ENCODE measurements at places on chromosomes 3 and 15.

DNA sequence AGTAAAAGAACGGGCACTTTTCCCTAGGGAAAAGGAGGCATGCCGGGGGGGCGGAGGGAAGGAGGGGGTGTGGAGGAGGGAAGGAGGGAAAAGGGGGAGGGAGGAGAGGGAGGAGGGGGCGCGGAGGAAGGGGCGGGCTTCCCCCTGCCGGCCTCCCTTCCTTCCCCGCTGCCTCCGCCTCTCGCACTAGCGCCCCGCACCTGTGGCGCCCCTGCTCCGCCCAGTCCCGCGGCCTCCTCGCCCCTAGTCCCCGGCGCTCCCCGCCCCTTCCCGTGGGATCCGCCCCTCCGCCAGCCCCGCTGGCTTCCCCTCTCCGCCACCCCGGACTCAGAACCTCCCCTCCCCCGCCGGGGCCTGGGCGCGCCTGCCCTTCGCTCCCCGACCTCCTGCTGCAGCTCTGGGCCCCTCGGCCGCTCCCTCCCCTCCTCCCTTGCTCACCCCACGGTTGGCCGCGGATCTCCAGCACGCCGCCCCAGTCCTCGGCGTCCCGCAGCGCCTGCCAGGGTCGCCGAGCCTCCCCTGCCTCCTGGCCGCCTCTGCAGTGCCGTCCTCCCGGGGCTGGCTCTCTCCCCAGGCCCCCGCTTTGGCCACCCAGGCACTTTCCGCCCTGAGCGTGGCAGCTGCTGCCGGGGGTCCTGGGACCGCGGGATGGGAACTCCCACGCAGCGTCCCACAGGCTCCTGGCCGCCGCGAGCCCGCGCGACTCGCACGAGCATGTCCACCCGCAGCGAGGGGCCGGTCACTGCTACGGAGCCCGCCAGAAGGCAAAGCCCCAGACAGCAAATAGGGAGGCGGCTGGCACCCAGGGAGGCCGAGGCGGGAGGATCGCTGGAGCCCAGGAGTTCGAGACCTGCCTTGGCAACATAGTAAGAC, 147.4 kb downstream of the TJP1 start:
- no peak overlapping the region for H3K27ac ChIP-seq
- no peaks in the 10 kb centered on the region for H3K36me3 ChIP-seq
- H3K27me3 ChIP-seq, result no peaks in the 10 kb centered on the region
- H3K4me1 ChIP-seq, result 0 out of 2 replicates have a peak, but pooled peaks cover 5% of the 10 kb centered on the region
- H3K4me3 ChIP-seq, result no peak overlapping the region

DNA sequence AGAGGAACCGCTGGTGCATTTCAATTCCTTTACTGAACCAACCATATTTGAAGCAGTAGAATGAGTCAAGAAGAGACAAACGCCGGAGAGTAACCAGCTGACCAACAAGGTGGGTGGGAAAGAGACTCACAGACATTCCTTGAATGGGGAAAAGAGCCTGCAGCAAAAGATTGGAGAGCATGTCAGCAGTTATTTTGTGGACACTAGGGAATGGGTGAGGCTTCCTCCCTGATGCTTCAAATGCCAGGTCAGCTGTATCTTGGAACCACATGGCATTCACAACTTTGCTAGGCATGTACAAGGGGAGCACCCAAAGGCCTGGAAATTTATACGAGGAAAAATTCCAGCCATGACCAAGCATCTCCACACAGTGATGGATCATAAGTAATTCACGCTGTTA, 29.9 kb upstream of the ZKSCAN7 start:
- no peak overlapping the region for H3K27ac ChIP-seq
- no peak for DNase-seq

DNA sequence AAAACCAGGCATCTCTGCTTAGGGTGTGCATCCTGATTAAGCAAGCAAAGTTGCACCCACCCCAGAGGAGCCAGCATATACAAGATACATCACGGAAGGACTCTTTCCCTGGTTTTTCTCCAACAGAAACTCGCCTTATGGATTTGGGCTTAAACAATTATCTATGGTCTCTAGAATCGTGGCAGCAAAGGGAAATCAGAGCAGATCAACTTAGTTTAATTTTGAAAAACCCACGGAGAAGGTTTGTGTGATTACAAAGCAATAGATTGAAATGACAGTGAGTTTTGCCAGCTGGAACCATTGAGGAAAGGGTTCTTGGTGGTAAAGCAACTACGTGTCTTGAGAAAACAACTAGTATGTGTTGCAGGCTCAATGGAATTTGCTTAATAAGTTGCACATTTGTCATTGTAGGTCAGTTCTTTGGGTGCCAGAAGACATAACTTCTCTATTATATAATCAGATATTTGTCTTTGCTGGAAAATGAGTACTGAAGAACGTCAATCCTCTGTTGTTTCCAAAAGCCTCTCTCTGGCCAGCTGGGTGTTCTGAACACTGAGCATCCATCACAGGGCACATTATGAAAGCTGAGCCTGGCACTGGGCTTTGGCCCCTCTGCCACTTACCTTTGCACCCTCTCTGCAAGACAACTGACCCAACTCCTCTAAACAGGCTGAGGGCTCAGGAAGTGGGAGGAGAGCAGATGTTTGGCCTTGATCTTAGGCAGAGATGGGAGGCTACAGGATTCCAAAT, 75.7 kb upstream of the FBN1 start:
- no peak for DNase-seq
- H3K4me1 ChIP-seq, result peaks cover 20% of the 10 kb centered on the region
- H3K36me3 ChIP-seq, result no peaks in the 10 kb centered on the region
- no peaks in the 10 kb centered on the region for H3K27me3 ChIP-seq
- H3K4me3 ChIP-seq, result no peak overlapping the region
- H3K27ac ChIP-seq, result no peak overlapping the region

DNA sequence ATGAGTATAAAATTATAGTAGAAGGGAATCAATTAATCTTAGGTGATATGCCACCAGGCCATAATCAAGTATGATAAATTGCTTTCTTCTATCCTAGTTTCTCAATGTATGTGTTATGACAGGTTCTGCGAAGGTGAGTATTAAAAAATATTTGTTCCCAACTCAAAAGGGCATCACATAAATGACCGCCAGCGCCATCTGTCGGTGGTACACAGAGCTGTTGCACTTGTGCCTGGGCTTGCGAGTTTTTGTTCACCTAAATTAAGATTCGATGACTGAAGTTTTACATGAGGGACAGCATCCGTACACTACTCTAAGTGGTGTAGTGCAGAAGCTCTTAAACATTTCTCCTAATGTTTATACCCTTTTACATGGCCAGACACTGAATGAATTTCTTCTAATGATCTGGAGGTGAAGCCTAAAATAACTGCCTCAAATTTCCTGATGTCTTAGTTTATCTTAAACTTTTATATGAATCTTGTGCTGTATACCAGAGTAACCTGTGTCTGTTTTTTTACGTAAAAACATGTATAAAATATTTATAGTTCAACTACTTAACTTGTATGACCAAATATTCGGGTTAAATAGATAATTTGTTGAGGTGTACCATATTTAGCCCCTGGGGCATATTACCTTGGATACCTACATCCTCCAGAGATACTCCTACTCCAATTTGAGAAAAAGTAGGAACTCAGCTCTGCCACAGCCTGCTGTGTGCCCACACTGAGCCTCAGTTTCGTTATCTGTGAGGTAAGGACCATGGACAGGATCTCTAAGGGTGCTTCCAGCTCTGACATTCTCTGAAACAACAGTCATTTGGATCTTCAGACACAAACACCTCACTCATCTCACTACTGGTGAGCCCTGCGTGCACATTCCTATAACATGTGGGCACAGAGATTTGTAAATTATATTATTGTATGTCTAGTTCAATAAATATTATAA, 365.6 kb downstream of the MAGI1 start:
- H3K27ac ChIP-seq, result no peak overlapping the region
- peak; percentile 43 for DNase-seq
- no peaks in the 10 kb centered on the region for H3K27me3 ChIP-seq
- H3K4me3 ChIP-seq, result no peak overlapping the region
- no peaks in the 10 kb centered on the region for H3K36me3 ChIP-seq
- H3K4me1 ChIP-seq, result no peaks in the 10 kb centered on the region

Data from PC-9 (cell line).